ENCODE measurements at places on chromosomes 7 and 10.

GRCh38 chr7:30717181-30717580 is 34.8 kb upstream of the INMT start:
- no peak for DNase-seq

DNA sequence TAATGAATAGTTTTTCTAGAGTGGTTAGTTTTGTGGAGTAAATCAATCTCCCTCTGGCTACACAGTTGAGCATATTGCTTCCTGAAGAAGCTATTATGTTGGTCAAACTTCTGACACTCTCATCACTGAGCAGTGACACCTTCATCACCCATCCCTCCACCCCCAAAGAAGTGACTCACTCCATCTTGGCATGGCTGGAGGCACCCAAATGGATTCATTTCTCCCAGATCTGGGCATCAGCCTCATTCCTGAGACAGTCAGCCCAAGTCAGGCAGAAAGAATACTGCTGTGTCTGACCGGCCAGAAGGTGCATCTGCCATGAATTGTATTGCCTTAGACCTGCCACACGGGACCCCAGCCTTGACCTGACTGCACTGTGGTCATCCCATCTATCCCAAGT is 117.0 kb upstream of the HABP2 start:
- DNase-seq, result no peak

DNA sequence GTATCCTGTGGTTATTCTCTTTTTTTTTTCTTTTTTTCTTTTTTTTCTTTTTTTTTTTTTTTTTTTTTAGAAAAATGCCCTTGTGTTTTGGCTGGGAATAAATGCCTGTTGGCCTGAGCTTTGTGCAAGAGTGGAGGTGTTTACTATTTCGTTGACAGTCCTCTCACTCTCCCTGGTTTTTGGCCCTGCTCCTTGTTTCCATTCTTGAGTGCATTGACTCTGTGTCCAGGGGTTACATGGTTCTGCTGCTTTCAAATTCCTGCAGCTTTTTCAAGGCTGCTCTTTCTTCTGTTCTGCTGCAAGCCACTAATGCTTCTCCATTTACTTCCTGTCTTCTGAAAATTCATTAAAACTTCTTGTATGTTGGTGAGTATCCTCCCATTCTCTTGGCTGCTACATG is 59.7 kb upstream of the TBX20 start:
- DNase-seq, result no peak

DNA sequence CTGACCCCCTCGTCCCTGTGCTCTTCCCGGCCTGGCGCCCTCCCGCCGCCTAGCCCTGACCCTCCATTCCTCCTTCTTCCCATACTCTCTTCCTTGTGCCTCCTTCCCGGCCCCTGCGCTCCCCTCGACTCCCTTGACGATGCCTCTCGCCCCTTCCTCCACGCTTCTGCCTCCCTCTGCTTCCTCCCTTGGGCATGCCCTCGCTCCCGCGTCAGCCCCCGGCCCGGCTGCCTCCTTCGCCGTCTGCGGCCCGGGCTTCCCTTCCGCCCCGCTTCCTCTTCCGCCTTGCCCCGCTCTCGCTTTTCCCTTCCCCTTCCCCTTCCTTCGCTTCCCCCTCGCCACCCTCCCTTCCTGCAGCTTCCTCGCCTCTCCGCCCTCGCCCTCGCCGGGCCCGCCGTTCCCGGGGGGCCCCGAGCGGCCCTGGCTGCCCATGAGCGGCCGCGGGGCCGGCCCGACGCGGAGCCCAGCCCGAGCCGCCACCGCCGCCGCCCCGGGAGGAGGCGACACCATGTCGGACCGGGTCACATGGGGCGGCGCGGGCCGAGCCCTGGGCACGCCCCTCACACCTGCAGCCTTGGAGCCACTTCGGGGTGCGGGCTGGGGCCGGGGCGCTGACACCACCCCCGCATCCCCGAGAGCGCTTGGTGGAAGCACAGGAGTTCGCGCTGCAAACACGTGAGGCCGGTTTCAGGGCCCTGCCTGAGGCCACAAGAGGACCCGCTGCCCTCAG is at the start of gene FBXW4:
Gene FBXW4, minus strand, starts transcription at position 497 of the 730 bp plus-strand sequence. Its CDS starts 65 bp downstream, at position 432.
- DNase-seq, result no peak

DNA sequence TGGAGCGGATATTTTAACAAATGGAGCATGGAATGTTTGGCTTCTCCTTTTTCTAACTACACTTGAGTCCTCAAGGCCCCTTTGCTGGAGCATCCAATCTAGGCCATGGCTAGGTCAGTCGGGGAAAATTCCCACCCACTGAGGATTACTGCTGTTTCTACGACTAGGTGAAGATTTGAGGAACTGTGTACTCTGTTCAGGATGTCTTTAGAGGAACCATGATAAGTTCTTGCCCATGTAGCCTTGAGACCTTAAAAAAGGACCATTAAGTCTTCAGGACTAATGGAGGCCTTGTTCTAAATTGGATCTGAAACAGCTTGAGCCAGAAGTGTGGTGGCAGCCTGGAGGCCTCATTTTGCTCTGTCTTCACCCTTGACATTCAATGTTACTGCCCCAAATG is 6.2 kb downstream of the AGK start:
- DNase-seq, result no peak

GRCh38 chr10:129933456-129934092 is 30.5 kb downstream of the EBF3 start:
- DNase-seq, result no peak

DNA sequence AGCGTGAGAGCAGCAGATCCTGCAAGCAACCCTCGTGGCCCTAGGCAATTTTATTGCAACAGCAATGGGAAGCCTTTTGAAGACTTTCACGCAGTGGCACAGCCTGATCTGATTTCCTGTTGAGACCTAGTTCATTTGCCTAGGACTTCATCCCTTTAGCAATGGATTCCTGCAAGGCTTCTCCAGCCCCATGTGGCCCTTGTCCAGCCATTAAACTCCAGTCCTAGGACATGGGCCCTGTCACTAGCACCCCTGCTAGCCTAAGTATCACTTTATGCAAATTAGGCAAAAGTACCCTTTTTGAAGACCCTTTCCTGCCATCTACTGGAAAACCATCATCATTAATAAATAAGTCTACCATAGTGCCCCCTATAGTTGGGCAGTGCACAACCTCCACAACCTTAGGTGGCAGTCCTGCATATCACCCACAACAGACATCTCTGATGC is 379.4 kb downstream of the GALNT17 start:
- no peak for DNase-seq

DNA sequence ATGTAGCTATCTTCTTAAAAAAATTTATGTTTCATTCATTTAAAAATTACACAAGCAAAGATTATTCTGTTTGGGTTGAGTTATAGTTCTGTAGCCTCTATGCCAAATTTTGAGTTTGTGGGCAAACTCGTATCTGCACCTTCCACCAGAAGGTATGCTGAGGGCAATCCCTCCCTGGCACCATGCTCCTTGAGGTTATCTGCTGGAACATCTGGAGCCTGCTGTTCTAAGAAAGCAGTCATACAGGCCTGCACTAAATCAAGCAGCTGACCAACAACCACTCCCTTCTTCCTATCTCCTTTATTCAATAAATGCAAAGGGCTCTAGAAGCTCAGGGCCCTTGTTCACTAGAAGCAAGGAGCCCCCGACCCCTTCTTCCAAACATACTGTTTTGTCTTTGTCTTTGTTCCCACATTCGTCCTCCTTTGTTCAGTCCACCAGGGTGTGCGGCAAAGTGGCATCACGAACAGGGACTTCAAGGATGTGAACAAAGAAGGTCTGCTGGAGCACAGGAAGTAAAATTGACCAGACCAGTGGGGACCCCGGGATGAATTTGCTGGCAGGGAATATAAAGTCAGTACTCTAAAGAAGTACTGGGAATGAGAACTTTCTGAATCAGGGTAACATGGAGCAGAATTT is 36.4 kb downstream of the OR13A1 start:
- no peak for DNase-seq

DNA sequence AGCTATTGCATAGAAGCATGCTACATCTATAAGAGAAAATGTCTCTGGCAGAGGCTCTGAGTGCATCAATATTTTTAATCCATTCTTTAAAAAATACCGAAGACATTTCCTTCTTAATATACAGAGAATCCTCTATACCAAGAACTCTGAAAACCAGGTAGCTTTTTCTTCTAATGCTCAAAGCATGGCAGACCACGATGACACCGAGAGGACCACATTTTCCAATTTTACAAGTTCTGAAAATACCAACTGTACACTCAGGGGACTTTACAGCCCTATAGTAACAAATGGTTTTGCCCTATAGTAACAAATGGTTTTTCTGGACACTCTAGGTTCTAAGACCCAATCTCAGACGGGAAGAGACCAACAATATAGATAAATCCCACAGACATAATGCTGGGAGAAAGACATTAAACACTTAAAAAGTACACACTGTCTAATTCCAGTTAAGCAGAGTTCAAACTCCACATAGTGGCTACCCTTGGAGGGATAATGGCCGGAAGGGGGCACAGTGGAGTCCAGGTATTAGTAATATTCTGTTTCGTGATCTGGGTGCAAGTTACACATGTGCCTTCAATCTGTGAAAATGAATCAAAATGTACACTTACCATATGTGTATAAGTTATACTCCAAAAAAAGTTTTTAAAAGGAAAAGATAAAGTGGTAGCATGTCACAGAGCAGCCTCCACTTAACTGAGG is 26.2 kb downstream of the CCDC6 start:
- DNase-seq, result no peak

DNA sequence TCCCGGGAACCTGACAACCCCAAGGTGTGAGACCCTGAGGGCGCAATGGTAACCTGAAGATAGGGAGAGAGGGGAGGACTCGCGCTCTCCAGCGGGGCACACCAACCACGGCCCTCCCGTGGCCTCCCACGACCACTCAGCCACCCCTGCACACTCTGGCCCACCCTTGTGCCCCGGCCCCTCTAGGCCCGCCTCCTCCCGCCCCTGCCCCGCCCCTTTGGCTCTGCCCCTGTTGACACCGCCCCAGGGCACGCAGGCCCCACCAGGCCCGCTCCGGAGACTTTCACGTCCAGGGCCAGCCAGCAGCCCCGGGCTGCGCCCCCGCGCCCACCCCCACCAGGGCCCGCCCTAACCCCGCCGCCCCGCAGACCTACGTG is 10.9 kb downstream of the ATG9B start:
- DNase-seq, result no peak

DNA sequence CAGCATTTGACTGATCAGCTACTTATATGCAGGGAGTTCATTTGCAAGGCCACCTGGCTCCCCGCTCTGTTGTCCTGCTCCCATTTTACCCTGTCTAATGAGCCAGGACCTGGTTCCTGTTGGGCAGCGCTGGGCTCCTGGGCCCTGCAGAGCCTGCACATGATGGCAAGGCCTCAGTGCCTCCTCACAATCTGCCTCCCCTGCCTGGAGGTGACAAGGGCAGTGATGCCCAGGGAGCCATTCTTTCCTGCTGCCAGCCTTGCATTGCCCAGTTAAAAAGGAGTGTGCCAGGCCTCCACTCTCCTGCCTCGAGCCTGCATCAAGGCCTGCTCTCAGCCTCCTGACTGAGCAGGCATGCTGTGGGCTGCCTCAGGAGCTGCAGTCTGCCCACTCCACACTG is 28.5 kb downstream of the CHAT start:
- DNase-seq, result no peak

GRCh38 chr10:81251457-81252115 is 623.4 kb upstream of the NRG3 start:
- no peak for DNase-seq

DNA sequence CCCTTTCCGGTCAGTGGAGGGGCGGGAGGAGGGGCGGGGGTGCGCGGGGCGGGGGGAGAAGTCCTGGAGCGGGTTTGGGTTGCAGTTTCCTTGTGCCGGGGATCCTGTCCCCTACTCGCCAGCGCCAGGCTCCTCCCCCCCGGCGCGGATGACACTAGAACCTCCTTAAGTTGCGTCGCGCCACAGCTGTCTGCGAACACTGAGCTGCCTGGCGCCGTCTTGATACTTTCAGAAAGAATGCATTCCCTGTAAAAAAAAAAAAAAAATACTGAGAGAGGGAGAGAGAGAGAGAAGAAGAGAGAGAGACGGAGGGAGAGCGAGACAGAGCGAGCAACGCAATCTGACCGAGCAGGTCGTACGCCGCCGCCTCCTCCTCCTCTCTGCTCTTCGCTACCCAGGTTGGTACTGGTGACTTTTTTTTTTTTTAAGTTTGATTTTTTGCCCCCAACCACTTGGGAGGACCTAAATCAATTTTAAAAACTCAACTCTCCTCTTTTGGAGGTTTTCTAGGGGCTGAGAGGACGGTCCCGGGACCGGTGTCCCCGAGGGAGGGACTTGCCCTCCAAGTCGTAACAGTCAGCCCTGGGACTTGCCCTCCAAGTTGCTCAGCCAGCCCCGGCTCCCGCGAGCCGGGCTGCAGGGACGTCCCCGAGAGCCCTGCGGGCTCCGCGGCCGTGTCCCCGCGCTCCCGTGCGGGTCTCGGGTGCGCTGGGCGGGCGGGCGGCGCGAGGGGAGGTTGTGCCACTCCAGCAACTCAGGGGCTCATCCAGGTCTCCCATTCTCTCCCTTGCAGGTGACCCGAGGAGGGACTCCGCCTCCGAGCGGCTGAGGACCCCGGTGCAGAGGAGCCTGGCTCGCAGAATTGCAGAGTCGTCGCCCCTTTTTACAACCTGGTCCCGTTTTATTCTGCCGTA is at the start of gene GATA3:
Gene GATA3, plus strand, starts transcription at position 195 of the 914 bp plus-strand sequence. CDS start 968 bp downstream, outside the sequence.
- DNase-seq, result peak; percentile 73

DNA sequence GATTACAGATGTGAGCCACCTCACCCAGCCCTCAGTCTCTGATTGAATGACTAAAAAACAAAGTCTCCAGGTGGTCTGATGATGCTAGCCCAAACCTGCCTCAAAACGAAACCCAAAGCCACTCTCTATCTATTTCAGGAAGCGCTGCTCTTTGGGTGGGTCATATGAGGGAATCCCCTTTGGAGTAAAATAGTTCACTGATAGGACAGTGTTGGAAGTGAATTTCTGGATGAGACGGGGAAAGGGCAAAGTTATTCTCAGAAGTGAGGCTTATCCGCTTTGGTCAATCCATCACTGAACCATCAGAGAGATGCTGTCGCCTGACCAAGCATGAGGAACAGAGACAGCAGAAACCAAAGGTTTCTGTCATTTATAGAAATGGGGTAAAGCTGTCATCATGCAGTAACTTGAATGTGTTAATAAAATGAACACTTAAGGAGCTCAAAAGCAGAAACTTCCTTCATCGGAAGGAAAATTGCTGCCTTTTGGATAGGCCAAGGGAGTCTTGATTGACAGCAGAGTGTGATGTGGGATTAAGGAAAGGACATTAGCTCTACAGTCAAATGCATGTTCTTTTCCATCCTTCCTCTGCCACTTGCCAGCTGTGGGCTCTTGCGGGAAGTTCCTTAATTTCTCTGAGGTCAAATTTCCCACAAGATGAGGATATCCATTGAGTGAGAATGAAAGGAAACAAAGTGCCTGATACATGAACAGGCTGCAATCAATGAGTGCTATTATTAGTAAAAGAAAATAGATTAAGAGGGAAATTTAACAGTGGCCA is 64.9 kb upstream of the C1QL3 start:
- DNase-seq, result no peak

GRCh38 chr10:109062371-109062770 is 860.9 kb downstream of the XPNPEP1 start:
- no peak for DNase-seq

GRCh38 chr10:86512137-86512536 is 9.5 kb downstream of the WAPL start:
- no peak for DNase-seq
